ENCODE measurements at places on chromosomes 16 and 17. TPM values are rescaled to one million over a fixed set of nuclear protein-coding genes. Genes with fewer than 3 reads are reported as not detected.

The DNAH3 gene
- total RNA-seq, result 0.10 TPM

GRCh38 chr17:9227819-9228407 lies 206.6 kb downstream of the NTN1 start:
- no peak for DNase-seq

DNA sequence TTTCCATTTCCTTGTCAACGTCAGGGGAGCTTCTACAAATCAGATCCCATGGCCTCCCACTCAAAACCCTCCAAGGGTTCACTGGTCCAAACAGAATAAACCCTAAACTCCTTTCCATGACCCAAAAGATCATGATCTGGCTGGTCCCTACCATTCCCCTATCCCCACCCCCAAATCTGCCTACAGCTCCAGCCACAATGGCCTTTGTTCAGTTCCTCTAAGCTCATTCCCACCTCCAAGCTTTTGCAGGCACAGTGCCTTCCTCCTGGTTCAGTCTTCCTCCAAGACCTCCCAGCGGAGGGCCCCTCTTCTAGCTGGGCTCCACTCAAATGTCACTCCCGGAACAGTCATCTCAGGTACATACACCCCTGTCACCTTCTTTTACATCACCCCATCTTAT lies 2.0 kb downstream of the GPRC5B start:
- no peak for DNase-seq

GRCh38 chr16:85179344-85180046 lies 67.2 kb upstream of the CIBAR2 start:
- DNase-seq, result no peak

DNA sequence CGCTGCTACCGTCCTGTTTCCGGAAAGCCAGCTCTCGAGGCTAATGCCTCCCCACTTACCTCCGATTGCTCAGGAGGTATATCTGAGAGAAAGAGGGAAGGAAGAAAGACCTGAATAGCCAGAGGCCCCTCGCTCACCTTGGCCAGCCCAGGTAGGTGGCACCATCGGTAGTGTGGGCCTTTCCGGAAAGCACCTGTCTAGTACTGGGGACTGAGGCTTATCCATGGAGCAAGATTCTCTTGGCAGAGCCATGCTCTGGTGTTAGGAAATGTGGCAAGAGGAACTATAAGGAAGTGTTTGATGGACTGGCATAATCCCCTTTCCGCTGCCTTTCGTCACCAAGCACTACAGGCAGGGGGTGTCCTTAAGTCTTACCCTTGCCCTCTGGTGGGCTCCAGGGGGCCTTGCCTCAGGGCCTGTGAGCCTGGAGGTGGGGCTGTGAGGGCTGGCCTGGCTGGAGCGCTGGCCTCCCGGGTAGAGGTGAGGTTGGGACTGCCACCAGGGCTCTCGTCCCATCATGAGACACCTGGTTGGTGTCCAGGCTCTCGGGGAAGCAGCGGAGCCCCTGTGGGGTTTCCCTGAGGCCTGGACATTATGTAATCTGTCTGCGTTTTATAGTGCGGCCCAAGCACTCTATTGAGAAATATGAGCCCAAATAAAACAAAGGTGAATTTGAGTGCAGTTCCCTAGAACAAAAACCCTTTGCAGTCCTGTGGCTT lies 2.9 kb downstream of the CMIP start:
- no peak for DNase-seq

DNA sequence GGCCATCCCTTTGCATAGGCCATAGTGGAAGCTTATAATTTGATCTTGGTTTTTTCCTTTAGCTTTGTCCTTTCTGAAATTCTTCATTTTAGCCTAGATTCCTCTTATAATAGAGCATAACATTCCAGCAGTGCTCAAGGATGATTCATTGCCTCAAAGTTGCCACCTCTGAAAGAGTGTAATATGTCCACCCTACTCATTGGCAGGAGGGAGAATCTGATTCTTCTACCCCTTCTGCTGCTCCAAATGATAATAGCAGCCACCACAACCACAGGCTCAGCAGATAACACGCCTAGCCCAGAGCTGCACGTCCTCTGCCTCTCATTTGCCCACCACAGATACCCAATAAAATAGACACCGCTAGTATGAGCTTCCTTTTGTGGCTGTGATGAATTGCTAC lies 337.4 kb upstream of the HSBP1 start:
- no peak for DNase-seq

DNA sequence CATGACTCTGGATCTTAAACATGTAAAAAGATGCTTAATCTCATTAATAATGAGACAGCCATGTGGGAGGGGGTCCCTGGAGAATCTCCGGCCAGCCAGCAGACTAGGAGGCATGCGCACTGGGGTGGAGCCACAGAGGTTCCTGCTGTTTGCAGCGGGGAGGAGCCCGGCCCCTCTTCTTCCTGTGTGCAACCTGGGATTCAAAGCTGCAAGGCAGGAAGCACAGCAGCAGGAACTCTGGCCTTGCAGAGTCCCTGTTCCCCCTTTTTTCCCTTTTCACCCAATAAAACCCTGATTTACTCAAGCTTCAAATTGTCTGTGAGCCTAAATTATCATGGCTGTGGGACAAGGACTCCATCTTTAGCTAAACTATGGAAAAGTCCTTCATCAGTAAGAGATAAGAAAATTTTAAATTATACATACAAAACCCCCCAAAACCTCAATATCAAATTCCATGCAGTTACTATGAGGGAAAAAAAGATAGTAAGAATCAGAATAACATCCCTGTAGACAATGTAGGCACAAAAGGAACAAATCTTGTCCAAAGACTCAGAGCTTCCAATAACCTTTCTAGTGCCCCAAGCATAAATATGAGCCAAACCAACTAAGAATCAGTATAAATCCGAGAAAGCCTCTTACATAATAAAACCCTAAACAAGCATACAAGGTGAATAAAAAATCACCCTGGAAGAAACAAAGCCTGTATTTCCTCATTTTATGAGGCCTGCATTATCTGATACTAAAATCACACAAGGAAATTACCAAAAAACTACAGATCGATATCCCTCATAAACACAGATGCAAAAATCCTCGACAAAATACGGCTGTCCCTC lies 12.1 kb downstream of the CFDP1 start:
- no peak for DNase-seq

- no peak for DNase-seq
Measured at GRCh38 chr17:49439305-49439672, 24.6 kb upstream of the PHB1 start.

The C16orf89 gene
- total RNA-seq, result 14.1 TPM

DNA sequence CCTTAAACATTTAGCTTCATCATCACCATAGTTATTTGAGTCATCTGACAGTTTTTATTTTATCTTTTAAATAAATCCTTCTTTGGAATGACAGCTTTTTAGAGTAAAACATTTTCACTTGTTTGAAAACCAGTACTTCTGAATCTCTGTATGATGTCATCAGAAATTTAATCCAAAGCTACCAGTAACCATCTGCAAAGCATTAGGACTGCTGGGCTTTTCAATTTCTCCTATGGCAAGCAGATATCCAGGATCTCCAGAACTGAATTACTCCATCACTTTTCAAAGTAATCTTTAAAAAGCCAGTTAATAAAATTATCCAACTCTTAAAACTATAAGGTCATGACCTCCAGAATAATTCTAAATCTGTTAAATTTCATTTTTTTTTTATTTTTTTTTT lies 51.5 kb downstream of the CHCT1 start:
- no peak for DNase-seq

DNA sequence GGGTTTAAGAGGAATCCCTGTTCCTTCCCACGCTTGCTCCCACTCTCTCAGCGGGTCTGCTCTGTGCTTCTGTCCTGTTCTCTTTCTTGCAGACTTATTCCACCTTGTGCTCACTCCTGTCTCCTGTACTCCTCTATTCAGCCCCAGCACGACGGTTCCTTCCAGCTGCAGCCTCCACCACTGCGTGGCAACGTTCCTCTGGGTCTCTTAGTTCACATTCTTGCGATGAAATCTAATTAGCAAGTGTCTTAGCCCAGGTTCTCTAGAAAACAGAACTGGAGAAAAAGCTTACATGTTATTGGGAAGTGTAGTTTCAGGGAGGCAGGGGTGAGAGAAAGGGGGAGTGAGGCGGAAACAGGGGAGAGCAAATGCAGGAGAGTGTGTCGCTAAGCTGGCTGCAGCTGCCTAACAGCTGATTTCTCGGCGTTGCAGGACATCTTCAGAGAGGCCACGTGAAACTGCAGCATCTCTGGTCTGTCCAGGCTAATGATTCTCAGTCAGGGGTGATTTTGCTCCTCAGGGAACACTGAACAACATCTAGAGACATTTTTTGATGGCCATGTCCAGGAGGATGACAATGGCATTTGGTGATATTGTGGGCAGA lies 213.2 kb upstream of the NLRP1 start:
- DNase-seq, result no peak

The FOXN1 gene
- total RNA-seq, result not detected

The KRT36 gene
- not detected for total RNA-seq

GRCh38 chr16:85045077-85045476 lies 17.5 kb downstream of the KIAA0513 start:
- no peak for DNase-seq

The KCNJ18 gene
- not detected for total RNA-seq

The C1QTNF8 gene
- not detected for total RNA-seq

The LITAFD gene
- not detected for total RNA-seq

- no peak for DNase-seq
Measured at GRCh38 chr17:50631908-50632571, 2.6 kb upstream of the ABCC3 start.

- no peak for DNase-seq
Measured at GRCh38 chr17:29591146-29591736, 1.7 kb upstream of the ANKRD13B start.

The TBC1D3C gene
- total RNA-seq, result 0.19 TPM

DNA sequence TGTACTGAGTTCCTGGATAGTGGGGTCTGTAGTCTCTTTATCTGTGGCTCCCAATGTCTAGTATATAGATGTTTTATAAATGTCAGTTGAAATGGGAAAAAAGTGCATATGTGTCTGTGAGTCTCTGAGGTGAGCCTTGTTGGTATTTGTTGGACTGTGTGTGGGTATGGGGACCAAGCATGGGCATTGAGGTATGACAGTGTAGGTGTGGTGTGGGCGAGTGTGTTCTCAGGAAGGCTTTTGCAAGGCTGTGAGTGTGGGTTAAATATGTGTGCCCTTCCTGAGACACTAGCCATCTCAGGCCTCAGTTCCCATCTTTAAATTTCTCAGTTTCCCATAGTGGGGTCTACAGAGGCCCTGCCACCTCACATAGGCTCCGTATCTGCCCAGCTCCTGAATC lies 440.2 kb upstream of the CCL2 start:
- no peak for DNase-seq

The CDRT4 gene
- 2.8 TPM for total RNA-seq

DNA sequence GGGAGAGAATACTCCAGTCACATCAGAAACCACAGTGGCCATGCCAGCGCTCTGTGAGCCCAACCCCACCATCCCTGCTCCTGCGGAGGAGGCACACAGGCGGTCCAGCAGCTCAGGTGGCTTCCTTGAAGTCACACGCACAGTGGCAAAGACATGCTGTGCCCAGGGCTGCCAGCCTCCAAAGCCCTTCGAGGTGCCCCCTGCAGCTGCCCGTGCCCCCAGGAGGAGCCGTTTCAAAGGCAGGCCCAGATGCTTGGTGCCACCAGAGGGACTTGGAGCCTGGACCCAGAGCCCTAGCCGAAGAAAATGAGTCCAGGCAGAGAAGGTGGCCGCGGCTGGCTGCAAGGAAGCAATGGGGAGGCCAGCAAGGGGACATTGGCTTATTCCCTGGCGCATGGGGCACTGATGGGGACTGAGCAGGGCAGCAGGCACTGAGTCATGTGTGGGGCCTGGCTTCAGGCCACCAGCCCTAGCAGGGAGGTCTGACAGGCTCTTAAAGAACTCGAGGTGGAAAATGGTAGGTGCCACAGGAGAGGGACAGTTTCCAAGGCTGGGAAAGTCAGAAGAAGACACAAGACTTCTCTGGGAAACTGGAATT lies 17.2 kb upstream of the CACNG1 start:
- no peak for DNase-seq

The PLA2G10 gene
- total RNA-seq, result not detected

DNA sequence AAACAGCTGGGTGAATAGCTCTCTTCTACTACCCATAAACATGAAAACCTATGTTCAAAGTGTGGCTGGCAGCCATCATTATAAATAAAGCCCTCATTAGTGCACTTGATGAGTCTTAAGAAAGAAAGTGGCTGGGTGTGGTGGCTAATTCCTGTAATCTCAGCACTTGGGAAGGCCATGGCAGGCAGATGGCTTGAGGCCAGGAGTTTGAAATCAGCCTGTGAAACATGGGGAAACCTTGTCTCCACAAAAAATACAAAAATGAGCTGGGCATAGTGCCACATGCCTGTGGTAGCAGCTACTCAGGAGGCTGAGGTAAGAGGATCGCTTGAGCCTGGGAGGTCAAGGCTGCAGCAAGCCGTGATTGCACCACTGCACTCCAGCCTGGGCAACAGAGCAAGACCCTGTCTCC lies 28.3 kb upstream of the APPBP2 start:
- no peak for DNase-seq

The ZNF764 gene
- 5.9 TPM for total RNA-seq

- no peak for DNase-seq
Measured at GRCh38 chr16:85152414-85153030, 40.2 kb upstream of the CIBAR2 start.

DNA sequence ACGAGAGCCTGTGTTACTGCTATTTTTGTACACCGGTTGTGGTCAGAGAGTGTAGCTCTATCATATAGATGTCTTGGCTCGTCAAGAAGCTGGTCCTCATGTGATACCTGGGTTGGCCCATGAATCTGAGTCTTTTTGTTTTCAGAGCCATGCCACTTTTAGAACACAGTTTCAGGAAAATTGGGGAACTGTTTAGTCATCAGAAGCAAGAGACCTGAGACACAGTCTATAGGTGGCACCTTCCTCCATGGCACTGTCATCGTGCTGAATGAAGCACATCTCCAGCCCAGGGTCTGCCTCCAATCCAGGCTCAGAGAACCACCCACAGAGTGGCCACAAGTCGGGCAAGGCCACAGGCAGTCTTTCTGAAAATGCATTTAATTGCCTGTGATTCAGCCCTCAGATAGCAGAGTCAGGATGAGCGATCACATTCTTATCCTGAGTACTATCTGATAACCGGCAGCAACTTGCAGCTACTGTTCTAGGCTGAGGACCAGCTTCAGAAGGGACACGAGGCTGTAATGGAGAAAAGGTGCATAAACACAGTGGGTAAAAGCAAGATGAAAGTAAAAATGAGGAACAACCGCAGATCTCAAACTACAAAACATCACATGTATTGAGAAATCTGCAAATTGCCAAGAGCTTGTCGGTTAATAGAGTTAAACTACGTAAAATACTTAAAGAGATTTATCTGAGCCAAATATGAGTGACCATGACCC lies 14.2 kb upstream of the HAPSTR1 start:
- DNase-seq, result no peak

DNA sequence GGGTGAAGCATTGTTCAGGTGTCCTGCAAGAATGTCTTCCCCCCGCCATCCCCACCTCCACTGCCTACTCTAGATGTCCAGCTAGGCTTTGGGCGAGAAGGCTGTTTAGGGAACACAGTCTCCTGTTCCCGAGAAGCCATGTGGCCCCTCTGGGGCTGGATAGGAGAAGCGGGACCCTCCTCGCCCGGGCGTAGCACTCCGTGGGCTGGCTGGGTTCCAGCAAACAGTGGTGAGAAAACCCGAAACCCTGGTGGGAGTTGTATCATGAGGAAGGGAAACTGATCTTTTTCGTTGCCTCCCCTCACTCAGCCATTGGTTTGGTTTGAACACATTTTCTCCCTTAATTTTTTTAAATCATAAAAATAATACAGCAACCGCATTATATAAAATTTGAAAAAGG lies 56.6 kb downstream of the IRF8 start:
- DNase-seq, result no peak

GRCh38 chr17:81116704-81117103 lies 48.6 kb upstream of the PVALEF start:
- no peak for DNase-seq

The INCA1 gene
- 0.71 TPM for total RNA-seq
